ENCODE measurements at places on chromosomes 12 and 14.

DNA sequence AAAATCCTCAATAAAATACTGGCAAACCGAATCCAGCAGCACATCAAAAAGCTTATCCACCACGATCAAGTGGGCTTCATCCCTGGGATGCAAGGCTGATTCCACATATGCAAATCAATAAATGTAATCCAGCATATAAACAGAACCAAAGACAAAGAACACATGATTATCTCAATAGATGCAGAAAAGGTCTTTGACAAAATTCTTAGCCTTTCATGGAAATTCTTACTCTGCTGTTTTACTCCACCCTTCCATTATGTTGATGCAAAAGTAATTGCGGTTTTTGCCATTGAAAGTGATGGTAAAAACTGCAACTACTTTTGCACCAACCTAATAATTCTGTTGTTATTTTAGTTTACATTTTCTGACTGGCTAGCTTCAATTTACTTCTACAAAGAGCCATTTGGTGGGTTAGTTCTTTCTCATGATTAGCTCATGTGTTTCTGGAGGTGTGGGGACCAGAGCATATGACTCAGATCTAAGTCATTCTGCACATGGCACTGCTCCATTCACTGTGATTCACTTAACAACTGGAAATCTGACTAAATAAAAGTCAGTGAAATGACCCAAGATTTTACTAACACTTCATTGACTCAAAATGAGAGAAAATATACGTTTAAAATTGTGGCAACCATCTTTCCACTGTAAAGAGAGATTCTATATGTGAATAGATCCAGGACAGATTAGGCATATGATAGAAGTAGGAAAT, 99.9 kb downstream of the TMTC3 start:
- no peak for DNase-seq

GRCh38 chr12:22190-22529, 44.4 kb upstream of the IQSEC3 start:
- no peak for DNase-seq

DNA sequence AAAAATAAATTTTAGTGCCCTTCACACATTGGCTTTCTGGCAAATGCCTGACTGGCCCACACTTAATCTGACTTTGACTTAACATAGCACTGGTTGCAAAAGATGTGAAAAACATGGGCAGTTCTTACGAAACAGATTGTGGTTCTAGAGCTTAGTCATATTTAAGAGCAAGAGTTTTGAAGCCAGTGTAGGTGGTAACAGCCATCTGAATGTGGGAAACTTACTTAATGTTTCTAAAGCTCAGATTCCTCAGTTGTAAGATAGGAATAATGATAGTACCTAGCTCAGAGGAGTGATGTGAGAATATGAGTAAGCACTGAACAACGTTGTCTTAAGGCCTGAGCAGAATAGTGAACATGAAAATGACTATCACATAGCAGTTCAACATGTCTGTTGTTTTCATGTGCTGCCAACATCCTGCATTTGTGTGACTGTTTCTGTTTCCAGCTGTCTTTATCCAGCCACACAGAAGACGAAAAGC, 262.7 kb downstream of the SYT1 start:
- DNase-seq: no peak

GRCh38 chr12:98370976-98371375, 144.4 kb upstream of the TMPO start:
- no peak for DNase-seq
